ENCODE measurements at places on chromosomes 1 and 21.
A peak's percentile ranks its signal among the peaks of the same experiment; 100 is the strongest.

- no peak for DNase-seq
Measured at GRCh38 chr1:27049607-27050006, 37.0 kb upstream of the TENT5B start.

DNA sequence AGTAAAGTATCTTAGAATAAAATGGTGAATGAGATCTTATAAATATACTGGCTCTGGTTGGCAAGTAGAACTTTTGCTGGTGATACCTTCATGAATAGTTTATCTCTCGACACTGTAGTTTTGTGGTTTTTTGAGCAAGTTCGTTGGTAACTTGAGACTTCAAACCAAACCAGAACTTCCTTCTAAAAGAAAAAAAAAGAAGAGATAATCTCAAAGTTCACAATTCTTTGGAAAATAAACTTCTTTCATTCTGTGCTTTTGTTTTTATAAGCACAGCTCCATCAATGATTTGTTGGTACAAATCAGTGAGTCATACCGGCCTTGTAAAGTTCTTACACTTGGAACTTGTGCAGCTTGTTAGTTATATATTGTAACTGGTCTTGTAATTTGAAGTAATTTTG is 2.3 kb downstream of the HIPK1 start:
- no peak for DNase-seq

GRCh38 chr1:68551459-68551858 is 54.6 kb upstream of the DEPDC1 start:
- no peak for DNase-seq

DNA sequence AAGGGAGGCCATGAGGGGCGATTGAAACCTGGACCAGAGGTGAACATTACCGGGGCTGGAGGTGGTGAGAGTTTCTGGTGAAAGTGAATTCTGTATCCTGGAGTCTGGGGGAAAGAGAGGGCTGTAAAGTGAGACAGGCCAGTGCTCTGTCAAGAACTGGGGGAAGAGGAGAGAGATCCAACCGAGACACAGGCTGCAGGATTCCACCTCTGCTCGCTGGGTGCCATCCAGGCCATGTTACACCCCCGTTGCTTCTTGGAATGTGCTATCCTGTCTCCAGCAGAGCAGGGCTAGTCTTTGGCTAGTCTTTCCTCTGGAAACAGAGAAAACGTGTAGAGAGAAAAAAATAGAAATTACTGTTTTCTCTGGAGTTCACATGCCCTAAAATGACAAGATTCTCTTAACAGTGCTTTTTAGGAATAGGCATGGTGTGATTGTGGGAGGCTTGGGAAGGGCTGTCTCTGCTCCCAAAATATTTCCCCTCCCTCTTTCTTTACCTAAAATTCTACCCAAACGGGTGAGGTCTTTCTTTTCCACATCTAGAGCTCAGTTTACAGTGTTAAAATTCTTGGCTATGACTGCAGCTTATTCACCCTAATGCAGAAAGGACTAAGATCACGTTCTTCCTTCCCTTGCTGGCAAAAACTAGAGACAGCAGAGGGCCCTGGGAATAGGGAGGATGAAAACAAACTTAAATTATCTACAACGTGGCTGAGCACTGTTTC is 16.5 kb upstream of the OVAAL start:
- DNase-seq = no peak

GRCh38 chr1:206557636-206558473 is 50.5 kb downstream of the RASSF5 start:
- DNase-seq = no peak

- no peak for DNase-seq
Measured at GRCh38 chr1:240194120-240194519, 102.4 kb downstream of the FMN2 start.

DNA sequence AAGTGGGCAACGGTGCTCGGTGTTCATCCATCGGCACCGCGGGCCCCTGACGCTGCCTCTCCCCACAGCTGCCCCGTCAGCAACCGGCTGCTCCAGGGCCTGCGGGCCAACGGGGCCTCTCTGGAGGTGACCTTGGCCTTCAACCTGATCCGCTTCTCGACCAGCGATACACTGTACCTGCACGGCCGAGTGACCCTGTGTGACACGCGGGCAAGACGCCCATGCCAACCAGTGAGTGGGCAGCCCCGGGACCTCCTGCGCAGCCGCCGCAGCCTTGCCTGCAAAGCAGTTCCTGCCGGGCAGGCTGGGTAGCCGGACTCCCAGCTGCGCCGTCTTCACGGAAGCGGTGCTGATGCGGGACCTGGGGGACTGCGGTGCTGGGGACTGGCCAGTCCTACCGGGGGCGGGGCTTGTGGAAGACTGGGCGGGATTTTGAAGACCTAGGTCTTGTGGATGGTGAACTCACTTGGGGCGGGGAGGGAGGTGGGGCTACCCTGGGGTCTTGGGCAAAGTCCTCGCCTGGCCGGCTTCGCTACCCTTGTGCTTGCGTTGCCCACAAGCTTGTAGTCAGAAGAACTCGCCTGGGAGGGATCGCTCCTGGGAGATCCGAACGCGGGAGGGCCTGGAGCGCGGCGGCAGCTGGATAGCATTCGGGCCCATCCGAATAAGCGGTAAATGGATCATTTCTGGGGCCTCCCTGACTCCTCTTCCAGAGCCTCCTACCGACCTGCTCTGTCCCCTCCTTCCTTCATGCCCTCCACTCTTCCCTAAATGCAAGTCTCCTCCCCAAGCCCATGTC is 8.8 kb upstream of the CEP85 start:
- peak; percentile 47 for DNase-seq

DNA sequence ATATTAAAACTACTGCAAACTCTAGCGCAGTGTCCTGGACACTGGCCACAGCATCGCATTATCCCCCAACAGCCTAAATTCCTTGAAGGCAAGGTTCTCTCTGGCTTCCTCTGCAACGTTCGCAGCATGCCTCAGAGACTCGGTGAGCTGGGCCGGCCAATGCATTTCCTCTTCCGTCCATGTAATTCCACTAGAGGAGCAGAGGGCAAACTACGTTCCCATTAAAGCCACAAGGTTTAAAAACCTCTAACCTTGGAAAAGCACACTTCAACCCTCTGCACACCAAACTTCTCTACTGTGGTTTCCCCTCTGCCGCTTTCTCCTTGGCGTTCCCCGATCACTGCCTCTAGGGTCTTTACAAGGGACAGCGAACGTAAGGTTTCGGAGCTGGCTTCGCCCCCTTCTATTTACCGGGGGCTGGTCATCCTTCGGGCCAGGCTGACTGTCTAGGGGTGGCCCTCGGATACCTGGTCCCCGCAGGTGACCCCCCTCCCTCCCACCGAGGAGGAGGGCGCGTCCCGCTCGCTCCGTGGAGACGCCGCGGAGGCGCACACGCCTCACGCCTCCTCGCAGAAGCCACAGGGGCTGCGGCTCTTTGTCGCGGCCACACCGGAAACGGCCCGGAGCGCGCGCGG is 456 bp upstream of the SMYD2 start:
- peak; percentile 29 for DNase-seq

- peak; percentile 70 for DNase-seq
Measured at GRCh38 chr1:63746129-63746864, 27.5 kb upstream of the ROR1 start.

DNA sequence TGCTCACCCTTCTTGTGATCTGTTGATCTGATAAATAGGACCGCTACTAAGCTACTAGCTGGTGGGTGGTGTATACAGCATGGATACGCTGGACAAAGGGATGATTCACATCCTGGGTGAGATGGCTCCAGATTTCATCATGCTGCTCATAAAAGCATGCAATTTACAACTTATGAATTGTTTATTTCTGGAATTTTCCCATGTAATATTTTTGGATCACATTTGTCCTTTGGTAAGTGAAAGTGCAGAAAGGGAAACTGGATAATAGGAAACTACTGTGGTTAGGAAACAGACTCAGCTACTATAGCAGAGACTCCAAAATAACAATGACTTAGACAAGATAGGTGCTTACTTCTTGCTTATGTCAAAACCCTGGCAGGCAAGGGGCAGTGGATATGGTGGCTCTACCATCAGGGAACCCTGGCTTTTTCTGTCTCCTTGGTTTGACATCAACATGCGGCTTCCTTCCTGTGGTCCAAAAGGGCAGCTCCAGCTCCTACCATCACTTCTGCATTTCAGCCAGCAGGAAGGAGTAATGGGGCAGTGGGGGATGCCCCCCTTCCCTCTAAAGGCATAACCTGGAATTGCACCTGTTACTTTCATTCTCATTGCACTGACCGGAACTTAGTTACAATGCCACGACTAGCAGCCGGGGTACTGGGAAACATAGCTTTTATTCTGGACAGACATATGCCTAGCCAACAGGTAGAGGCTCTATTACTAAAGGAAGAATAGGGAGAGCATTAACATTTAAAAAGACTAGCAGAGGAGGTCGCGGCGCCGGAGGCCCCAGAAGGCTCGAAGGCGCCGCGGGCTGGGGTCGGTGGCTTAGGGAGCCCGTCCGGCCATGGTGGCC is 13.8 kb upstream of the AK2 start:
- no peak for DNase-seq

DNA sequence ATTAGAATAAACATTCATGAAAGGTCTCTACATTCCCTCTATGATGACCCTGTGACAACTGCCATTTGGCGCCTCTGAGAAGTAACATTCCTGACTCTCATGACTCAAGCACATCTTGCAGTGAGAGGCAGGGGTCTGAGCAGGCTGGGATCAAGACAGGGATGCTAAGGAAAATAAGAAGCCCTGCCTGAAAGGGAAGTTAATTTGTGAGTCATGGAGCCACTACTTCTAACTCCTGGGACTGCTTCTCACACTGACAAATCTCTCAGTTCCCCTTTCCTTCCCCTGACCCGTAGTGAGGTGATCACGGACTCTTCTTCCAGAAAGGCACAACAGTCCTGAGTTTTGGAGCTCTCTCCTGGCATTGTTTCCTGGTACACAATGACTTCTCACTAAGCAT is 231.9 kb downstream of the TNR start:
- DNase-seq = no peak

- no peak for DNase-seq
Measured at GRCh38 chr1:11447903-11448302, 31.1 kb upstream of the DISP3 start.

GRCh38 chr1:204989266-204990058 is 53.5 kb upstream of the CNTN2 start:
- no peak for DNase-seq

DNA sequence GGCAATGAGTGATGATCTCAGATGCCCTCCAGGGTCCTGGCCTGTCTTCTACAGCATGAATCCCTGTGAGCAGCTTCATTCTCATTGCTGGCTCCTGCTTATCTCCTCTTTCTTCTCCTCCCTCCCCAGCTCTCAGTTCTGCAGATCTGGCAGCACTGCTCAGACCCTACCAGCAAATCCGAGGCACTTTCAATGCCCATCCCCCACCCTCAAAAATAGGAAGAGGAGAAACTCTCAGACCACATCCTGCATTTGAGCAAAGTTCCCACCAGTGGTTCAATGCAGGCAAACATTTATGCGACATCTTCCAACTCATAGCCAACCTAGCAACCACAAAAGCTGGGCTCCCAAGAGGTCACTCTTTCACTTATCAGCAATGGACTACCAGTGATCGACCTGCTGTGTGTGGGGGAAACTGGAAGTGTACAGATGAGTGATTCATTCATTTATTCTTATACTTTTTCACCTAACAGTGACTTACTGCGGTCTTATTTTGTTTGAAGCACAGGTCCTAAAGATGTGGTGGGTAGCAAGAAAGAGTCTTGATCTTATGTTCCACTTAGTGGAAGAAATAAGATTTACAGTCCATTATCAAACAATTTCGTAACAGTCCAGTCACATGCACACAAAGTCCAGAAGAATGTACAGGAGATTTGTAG is 5.8 kb upstream of the CHI3L2 start:
- DNase-seq = no peak

DNA sequence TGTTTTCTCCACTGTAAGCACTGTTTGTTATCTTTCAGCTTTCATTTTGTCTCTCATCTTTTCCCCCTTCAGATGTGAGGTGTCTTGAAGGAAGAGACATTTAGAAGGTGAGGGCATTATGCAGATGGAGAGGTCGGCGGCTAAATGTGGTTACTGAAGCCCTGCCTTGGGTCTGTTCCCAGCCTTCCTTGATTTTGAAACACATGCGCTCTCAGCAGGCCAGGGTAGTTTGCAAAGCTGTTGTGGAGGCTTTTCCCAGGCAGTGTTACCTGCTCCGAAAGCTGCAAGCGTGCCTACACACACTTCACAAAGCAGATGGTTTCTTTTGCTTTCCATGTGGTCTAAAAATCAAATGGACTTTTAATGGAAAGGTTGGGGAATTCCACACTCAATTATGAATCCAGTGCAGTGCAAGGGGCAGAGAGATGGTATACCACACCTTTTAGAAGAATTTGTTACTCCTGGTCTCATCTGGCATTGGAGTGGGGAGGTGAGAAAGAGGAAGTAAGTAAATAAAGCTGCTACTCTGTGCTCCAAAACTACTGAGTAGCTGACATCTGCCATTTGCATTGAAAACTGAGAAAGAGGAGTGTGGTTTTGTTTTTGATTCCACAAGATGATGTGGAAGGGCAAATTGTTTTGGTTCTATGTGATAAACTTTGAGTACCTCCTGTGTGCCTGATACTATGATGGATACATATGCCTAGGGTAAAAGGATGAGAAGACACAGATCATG is 91.9 kb downstream of the NFIA start:
- DNase-seq = no peak

- no peak for DNase-seq
Measured at GRCh38 chr1:169836198-169836597, 41.5 kb upstream of the METTL18 start.

DNA sequence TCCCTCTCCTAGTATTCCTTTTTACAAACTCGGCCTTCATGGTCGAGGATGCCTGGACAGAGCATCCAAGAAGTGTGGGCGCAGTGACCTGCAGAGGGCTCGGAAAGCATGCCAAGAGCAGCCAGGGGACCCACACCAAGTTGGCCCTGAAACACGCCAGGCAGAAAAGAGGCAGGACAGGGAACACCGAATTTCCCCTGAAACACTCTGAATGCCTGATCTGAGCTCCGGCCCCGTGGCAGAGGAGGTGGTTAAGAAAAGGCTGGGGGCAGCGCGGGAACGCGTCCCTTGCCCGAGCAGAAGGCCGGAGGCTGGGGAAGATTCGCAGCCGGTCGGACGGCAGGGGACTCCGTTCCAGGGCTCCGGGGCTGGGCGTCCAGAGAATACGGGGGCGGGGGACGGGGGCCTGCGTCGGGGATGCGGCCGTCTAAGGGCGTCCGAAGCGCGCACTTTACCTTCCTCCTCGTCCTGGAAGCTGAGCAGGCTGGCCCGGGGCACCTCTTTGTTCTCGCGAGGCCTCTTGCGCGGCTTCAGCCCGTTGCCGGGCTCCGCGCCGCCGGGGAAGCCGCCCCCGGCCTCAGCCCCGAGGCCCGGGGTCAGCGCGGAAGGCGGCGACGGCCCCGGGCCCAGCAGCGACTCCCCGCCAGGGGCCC is 558 bp downstream of the PAXBP1 start:
- DNase-seq = peak; percentile 19

- DNase-seq = no peak
Measured at GRCh38 chr1:205396967-205397616, 24.8 kb downstream of the LEMD1 start.

DNA sequence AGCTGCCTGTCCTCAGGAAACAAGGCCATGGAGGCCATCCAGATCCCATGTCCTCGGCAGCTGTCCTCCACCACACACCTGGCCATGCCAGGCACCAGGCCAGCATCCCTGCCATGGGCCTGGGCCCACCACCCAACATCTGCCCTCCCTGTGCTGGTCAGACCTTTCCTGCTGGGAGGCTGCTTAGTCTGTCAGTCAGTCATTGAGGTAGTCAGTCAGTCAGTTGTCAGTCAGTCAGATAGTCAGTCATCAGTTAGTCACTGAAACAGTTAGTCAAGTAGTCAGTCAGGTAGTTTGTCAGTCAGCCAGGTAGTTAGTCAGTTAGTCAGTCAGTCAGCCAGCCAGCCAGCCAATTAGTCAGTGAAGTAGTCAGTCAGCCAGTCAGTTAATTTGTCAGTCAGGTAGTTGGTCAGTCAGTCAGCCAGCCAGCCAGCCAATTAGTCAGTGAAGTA is 17.2 kb downstream of the KRTAP10-1 start:
- no peak for DNase-seq
